ENCODE measurements at places on chromosomes 3 and 15.

GRCh38 chr3:42591811-42592210, 1.2 kb downstream of the SS18L2 start:
- peak overlapping the region; percentile 82 for H3K4me3 ChIP-seq
- peak overlapping the region; percentile 81 for H3K27ac ChIP-seq
- H3K27me3 ChIP-seq, result no peaks in the 10 kb centered on the region
- H3K4me1 ChIP-seq, result no peaks in the 10 kb centered on the region
- H3K36me3 ChIP-seq, result peaks cover 13% of the 10 kb centered on the region

- H3K27me3 ChIP-seq, result no peaks in the 10 kb centered on the region
- H3K4me1 ChIP-seq, result no peaks in the 10 kb centered on the region
- no peak overlapping the region for H3K27ac ChIP-seq
- H3K36me3 ChIP-seq, result peaks cover 88% of the 10 kb centered on the region
- no peak overlapping the region for H3K4me3 ChIP-seq
- no peak for DNase-seq
These were observed 132.3 kb downstream of the VPS8 start for GRCh38 chr3:184944241-184944640.

DNA sequence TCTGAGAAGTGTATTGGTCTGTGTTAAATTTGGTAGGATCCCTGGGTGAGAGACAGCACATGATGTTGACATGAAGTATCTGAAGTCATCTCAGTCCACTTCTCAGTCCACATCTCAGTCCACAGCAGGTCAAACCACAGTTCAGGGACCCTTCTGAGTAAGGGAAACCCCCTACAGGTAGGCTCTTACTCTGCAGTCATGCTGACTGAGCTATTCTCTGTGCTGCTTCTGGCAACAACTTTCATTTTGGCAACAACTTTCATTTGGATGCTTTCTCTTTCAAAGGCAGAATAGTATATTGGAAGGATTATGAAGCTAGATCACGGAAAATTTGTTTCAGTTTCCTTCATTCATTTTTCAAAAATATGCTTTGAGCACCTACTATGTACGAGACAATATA, 178.2 kb upstream of the GOLIM4 start:
- H3K27ac ChIP-seq, result no peak overlapping the region
- no peaks in the 10 kb centered on the region for H3K36me3 ChIP-seq
- no peak for DNase-seq
- no peaks in the 10 kb centered on the region for H3K4me1 ChIP-seq

DNA sequence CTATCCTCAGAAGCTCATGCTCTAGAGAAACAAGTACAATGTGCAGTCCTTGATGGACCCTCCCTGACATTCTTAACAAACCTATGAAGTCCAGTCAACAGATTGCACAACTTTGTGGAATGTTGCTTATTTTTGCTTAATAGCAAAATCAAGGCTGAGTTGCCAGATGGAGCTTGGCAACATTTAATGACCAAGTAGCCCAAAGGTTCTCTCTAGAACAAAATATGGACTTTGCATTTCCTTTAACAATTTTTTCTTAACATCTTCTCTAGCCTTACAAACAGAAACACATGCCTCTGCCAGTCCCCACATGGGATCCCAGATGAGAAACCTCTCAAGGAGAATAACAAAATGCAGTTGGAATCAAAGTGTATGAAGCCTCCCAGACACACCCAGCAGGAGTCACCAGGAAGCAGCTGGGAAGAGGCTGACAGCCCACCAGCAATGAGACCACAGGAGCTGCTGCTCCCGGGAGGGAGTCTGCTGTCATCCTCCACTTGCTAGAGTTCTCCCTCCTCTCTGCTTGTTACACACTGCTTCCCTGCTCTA, 422.5 kb upstream of the CDIN1 start:
- no peak overlapping the region for H3K27ac ChIP-seq
- H3K4me1 ChIP-seq, result no peaks in the 10 kb centered on the region
- no peak overlapping the region for H3K4me3 ChIP-seq
- H3K27me3 ChIP-seq, result no peaks in the 10 kb centered on the region
- H3K36me3 ChIP-seq, result no peaks in the 10 kb centered on the region

GRCh38 chr3:194488055-194488742, 1.4 kb upstream of the ATP13A3 start:
- H3K27me3 ChIP-seq, result no peaks in the 10 kb centered on the region
- peak overlapping the region; percentile 77 for H3K27ac ChIP-seq
- peaks cover 22% of the 10 kb centered on the region for H3K4me1 ChIP-seq
- peak overlapping the region; percentile 74 for H3K4me3 ChIP-seq
- no peak for DNase-seq

DNA sequence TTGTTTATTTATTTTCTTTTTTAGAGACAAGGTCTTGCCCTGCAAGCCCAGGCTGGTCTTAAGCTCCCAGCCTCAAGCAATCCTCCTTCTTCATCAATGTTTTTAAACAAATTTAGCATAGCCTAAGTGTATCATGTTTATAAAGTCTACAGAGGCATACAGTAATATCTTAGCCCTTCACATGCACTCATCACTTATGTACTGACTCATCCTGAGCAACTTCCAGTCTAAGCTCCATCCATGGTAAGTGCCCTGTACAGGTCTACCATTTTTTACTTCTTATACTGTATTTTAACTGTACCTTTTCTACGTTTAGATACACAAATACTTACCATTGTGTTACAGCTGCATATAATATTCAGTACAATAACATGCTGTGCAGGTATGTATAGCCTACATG, 860.0 kb downstream of the FHIT start:
- no peak overlapping the region for H3K4me3 ChIP-seq

DNA sequence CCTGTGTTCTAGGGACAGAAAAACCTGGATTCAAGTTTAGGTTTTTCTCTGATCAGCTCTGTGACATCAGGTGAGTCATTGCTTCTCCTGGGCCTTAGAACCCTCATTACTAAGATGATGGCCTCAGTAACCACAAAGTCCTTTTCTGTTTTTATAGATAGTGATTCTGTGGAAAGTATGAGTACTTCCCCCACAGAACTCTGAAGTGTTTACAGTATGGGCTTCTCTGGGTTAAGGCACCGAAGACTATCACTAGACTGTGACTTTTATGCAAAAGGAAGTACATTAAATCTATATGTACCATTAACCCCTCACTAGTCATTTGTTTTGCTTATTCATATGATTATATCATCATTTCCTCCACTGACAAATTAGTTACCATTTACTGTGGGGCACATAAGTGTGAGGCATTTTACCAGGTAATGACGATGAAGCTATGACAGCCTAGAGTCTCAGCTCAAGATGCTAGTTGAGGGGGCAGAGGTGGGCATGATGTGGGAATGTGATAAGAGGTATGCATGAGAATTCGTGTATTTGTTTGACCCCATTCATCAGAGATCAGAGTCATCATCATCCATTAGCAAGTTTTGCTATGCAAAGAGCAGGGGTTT, 15.0 kb upstream of the RORA start:
- no peaks in the 10 kb centered on the region for H3K4me1 ChIP-seq
- no peak overlapping the region for H3K27ac ChIP-seq
- no peak for DNase-seq
- no peaks in the 10 kb centered on the region for H3K36me3 ChIP-seq

DNA sequence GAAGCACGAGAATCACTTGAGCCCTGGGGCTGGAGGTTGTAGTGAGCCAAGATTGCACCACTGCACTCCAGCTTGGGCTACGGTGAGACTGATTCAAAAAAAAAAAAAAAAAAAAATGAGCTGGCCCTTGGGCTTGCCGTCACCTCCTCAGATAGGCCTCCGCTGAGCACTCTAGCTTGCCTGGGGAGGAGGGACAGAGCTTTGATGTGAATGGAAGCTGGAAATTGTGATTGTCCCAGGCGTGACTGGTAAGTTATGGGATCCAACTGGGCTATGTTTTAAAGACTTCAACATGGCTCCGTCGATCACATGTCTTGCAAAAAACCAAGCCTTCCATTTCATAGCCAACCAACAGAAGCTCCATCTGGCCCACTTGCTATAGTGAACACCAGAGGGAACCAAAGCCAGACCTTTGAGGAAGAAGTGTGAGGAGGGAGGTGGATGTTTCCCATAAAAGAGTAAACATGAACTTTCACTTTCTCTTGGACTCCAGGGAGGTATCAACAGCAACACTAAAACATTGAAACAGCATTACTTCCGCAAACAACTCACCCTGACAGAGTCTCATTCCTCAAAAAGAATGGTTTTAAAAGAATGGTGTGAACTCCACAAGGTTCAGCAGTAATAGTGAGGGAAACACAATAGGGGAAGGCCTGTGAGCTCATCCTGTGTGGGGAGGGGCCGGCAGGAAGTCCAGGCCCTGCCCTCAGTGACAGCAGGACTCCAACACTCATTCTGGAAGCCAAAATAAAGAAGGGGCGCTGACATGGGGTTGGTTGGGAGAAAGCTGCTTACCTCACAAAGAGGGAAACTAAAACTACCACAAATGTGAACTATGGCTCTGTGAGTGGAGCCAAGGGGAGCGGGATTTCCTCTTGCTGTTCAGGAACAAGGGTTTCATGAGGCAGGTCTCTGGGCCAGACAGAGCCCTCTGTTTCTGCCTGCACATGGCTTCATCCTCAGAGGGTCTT, 59.2 kb upstream of the IL12A start:
- H3K4me3 ChIP-seq, result no peak overlapping the region
- H3K27me3 ChIP-seq, result no peaks in the 10 kb centered on the region
- peak; percentile 20 for DNase-seq
- no peaks in the 10 kb centered on the region for H3K4me1 ChIP-seq
- no peaks in the 10 kb centered on the region for H3K36me3 ChIP-seq

GRCh38 chr3:129106866-129107565, 14.6 kb downstream of the RAB43 start:
- peaks cover 2% of the 10 kb centered on the region for H3K36me3 ChIP-seq
- no peak for DNase-seq
- no peak overlapping the region for H3K27ac ChIP-seq
- H3K4me1 ChIP-seq, result no peaks in the 10 kb centered on the region

DNA sequence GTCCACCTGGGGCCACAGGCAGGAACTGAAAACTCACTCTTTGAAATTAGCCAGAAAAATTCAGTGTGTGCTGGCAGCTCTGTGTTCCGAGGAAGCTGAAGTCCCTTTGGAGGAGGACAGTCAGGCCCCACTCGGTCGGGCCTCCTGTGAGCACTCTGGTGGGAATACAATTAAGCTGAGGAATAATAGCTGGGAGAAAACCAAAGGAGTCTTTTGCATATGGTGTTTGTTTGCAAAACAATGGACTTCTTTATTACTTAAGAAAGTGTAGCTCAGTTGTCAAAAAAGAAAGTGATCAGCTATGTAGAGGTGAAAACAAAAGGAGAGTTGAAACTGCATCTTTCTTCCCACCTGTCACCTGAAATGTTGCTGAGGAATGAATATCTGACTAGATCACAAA, 202.5 kb downstream of the MEIS2 start:
- no peak overlapping the region for H3K4me3 ChIP-seq
- DNase-seq, result no peak
- no peaks in the 10 kb centered on the region for H3K4me1 ChIP-seq

- H3K4me3 ChIP-seq, result no peak overlapping the region
- no peaks in the 10 kb centered on the region for H3K27me3 ChIP-seq
- no peaks in the 10 kb centered on the region for H3K4me1 ChIP-seq
- no peak overlapping the region for H3K27ac ChIP-seq
These were observed 121.8 kb upstream of the ATP11B start for GRCh38 chr3:182671541-182671940.

GRCh38 chr3:127905556-127905955, 9.5 kb upstream of the KBTBD12 start:
- no peaks in the 10 kb centered on the region for H3K4me1 ChIP-seq
- no peaks in the 10 kb centered on the region for H3K36me3 ChIP-seq
- DNase-seq, result no peak

DNA sequence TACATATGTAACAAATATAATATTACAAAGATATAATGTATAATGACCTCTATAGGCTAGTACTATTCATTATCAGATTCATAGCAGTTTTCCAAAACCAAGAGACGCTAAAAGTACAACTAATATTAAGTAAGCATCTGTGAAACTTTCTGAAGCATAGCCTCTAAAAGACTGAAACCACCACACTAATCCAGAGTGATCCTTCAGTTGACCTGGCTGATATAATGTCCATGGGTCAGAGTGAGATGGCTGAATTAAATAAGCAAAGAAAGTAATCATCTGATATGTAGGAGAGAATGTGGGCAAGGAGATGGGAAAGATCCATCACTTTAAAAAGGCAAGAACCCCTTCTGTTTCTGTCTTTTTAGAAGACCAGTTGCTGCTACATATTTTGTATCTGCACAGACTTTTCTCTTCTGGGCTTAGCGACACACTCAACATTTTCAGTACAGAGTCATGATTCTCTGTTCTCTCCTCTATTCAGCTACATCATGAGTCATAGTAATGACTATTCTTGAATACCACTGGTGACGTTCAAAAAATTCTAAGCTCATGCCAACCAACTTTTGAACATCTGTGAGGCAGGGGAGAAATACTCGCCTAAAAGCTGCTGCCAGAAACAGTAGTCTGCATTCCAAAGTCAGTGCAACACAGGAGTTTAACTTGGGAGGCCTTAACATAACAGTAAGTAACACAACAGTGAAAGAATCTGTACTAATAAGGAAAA, 149.6 kb downstream of the MAGI1 start:
- H3K4me1 ChIP-seq, result peaks cover 3% of the 10 kb centered on the region
- H3K4me3 ChIP-seq, result no peak overlapping the region
- H3K27ac ChIP-seq, result no peak overlapping the region

DNA sequence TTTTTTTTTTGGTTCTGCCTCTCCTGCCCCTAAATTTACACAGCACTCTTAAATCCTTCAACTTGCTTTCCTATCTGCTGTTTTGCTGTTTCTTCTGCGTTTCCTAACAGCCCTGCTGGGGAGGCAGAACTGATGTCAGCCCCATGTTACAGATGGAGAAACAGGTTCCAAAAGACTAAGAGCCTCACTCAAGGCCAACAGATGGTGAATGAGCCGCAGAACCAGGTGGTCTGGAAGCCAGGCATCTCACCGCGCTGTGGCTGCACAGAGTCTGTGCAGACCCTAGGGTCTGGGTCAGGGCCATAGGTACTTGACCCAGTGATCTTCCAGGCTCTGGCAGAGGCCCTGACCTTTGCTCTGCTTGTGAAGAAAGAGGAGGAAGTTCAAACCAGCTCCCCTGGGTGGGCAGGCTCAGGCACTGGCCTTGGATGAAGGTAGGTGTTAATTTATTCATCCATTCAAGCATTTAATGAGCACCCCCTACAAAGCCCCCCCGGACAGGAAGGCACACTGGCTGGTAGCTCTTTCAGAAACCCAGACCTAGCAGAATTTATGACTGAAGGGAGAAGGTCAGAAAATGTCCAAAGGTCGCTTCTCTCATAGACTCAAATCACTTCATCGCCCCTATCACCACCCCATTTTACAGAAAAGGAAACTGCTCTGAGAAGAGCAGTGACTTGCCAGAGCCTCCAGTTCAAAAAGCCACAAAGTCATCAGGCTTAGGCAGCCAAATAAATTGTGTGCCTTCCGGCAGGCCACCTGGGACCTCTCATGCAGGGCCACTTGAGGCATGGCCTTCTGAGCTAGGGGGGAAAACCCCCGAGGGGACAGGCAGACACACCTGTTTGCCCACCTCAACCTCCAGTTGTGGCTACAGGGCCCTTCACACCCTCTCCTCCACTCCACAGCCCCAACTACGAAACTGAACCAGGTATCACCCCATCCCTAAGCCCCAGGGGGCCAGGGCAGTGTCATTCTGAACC, 2.7 kb downstream of the CHDH start:
- H3K4me3 ChIP-seq, result no peak overlapping the region
- H3K27ac ChIP-seq, result no peak overlapping the region
- H3K4me1 ChIP-seq, result peaks cover 4% of the 10 kb centered on the region
- no peaks in the 10 kb centered on the region for H3K27me3 ChIP-seq
- H3K36me3 ChIP-seq, result no peaks in the 10 kb centered on the region
- no peak for DNase-seq

- H3K4me3 ChIP-seq, result no peak overlapping the region
- no peaks in the 10 kb centered on the region for H3K4me1 ChIP-seq
- no peak for DNase-seq
- H3K36me3 ChIP-seq, result no peaks in the 10 kb centered on the region
- H3K27me3 ChIP-seq, result no peaks in the 10 kb centered on the region
- H3K27ac ChIP-seq, result no peak overlapping the region
These were observed 31.9 kb upstream of the EIF4A2 start for GRCh38 chr3:186751480-186751879.
